ENCODE measurements at places on chromosomes 13 and 19.

- no peak for DNase-seq
Measured at GRCh38 chr13:44906713-44907112, 82.6 kb downstream of the NUFIP1 start.

- no peak for DNase-seq
Measured at GRCh38 chr13:30415430-30416030, 6.8 kb upstream of the UBE2L5 start.

GRCh38 chr13:46906405-46906804 lies 9.6 kb upstream of the HTR2A start:
- no peak for DNase-seq

DNA sequence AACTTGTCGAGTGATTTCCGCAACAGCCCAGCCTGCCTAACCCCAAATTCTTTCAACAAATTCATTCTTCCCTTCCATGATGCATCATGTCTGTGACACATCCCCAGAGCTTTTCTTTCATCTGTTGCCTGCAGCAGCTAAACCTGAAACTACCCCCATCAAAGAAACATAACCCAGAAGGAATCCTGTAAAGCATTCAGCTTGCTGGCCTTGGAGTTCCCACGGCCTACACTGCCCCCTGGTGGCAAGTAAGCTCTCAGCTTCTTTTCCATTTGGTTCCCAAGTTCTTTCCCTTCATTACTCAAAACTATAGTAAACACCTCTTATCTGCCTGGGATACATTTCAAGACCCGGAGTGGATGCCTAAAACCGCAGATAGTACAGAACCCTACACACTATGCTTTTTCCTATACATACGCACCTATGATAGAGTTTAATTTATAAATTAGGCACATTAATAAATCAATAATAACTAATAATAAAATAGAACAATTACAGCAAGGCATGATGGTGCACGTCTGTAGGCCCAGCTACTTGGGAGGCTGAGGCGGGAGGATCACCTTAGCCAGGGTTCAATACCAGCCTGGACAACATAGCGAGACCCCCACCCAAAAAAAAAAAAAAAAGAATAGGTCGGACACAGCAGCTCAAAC lies 7.4 kb downstream of the ETHE1 start:
- peak; percentile 88 for DNase-seq

GRCh38 chr13:21055016-21055415 lies 6.4 kb downstream of the LATS2 start:
- DNase-seq: no peak

GRCh38 chr13:100666124-100666523 lies 8.5 kb downstream of the TMTC4 start:
- DNase-seq: no peak

DNA sequence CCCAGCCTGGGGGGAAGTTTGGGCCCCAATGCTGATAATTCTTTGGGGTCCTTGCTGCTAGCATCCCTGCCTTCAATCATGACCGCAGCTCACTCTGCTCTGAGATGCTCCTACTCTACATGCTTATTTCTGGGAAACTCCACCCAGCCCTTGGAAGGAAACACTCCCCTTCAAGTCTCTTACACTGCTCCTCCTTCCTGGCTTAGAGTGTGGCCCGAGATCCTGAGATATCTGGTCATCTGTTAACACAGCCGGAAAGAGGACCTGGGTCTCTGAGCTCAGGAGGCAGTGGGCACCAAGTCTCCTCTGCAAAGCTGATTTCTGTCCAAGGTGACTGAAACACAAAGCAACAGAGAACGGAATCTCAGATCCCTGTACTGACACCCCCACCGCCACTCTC lies 33.0 kb downstream of the CYP4F2 start:
- no peak for DNase-seq

All from suppressor macrophage treated with lipopolysaccharide for 4 hours (primary cell).